Cortex of kidney (tissue), 1 donor: ENCODE measurements at places on chromosomes 1 and 21.

DNA sequence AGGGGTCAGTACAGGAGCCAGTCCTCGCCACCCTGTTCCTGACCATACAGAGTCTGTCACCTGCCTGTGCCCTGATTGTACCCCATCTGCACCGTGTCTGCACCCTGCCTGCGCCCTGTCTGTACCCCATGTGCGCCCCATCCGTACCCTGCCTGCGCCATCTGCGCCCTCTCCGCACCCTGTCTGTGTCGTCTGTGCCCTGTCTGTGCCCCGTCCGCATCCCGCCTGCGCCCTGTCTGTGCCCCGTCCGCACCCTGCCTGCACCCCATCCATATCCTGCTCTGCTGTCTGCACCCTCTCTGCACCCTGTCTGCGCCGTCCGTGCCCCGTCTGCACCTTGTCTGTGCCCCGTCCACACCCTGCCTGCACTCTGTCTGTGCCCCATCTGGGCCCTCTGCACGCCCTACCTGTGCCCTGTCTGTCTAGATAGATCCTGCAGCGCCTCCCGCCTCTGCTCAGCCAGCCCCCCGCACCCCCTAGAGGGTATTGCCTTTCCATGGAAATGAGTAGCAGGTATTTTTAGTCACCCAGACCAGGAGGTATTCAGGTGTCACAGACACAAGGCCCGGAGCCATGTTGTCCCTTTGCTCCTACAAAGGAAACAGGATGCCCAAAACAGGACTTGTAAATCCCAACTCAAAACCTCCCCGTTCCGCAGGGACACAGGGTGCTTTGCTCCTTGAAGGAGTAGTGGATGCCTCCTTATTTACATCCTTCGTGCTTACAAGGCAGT, 7.7 kb upstream of the NPHP4 start:
- no peak for DNase-seq

DNA sequence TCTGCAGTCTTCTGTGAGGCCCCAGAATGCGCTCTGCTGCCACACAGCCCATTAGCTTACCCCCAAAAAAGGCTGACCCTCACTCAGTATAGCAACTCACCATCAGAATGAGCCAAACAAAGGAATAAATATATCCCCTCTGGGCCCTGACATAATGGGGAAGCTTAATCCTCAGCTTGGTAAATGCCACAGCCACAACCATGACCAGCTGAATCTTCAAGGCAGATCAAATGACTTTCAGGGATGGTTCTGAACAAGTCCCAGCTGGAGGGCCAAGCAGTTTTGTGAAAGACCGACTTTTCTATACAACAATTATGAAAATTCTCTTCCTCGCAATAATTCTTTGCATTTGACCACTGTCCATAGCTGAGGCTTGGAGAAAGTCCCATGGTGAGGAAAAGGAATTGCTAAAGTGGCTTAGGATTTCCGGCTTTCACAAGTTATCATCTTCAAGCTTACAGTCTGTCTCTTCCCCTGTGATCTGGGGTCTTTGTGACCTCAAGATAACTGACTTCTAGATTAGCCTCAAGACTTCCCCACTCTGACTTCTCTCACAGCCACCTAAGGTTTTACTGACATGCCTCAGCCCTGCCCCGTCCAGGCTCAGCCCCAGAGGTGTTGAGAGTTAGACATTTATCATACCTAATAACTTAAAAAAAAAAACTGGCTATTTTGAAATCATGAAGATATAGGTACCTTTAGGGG, 47.8 kb upstream of the PBX1 start:
- DNase-seq = no peak

GRCh38 chr1:110205156-110205555, 5.0 kb upstream of the KCNC4 start:
- no peak for DNase-seq

DNA sequence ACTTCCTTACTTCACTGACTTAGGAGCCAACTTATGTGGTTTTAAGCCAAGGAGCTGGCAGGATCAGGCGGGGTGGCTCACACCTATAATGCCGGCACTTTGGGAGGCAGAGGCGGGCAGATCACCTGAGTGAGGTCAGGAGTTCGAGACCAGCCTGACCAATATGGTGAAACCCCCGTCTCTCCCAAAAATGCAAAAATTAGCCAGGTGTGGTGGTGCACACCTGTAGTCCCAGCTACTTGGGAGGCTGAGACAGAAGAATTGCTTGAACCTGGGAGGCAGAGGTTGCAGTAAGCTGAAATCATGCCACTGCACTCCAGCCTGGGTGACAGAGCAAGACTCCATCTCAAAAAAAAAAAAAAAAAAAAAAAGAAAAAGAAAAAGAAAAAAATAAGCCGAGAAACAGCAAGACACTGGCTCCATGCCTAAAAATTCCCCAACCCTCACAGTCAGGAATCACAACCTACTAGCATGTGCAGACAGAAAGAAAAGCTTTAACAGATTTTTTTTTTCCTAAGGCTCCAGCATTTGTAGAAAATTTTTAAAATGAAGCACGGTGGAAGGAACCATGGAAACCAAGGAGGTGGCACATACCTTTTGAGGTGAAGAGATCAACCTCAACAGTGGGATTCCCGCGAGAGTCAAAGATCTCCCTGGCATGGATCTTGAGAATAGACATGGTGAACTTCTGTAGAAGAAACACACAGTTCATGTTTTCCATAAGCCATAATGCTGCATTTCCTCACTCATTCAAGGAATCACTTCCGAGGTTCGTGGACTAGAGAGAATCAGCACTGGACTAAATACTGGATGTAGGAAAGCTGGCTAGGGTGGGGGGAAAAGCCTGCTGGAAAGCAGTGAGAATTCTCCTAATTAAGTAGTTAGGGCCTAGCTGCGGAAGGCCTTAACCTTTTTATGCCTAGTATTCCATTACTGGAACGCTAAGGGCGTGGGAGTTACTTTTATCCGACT, 4.0 kb downstream of the ENO1 start:
- DNase-seq = no peak

DNA sequence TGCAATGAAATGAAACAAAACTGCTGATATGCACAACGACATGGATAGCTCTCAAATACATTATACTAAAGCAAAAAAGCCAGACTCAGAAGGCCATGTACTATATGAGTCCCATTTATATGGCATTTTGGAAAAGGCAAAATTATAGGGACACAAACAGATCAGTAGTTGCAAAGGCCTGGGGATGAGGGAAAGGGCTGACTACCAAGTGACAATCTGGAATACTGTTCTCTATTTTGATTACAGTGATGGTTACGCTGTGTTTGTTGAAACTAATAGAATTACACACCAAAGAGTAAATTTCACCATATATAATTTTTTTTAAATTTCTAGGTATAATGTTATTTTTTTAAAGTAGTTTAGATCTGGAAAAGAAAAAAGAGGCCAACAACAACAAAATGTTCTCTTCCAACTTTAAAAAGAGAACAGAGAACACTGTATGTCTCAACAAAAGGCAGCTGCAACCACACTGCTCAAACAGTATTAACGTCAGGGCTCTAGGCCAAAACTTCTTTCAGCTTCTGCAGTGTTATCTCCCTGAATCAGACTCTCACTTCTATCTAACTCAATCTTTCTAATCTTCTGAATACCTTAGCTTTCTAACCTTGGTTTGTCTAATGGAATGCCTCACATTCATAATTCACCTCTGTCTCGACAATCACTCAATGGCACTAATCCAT, 75.8 kb downstream of the FOXJ3 start:
- no peak for DNase-seq

- DNase-seq = no peak
These were observed 199.7 kb downstream of the TBX15 start for GRCh38 chr1:118788463-118788862.

DNA sequence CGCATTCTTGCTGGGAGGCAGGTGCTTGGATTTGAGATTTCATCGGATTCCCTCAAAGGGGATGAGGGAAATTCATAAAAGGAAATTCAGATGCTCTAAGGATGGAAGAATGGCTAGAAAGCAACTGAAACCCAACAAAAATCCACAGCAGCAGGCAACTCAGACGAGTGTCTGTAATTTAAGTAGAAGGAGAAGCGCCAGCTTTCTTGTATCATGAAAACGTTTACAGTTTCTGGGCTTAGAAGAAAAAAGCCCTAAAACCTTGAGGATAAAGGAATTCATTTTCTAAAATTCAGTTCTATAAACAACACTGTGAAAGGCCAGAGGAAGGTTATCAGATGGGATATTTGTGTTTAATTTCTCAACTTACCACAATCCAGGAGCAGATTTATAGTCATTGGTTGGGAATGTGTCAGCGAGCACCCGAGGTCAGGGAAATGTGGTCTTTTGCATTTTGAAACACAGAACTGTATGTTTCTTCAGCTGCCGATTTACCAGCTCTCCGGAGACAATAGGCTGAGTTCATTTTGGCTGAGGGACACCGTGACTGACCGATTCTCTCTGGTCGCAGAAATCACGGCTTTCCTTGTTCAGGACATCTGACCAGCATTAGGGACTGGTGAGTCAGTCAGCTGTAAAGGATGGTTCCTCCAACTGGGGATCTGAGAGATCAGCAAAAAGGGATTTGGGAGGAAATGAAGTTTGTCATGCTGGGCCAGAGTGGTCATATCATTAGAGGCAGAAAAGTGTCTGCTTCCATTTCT, 111.6 kb upstream of the ERRFI1 start:
- DNase-seq = no peak

- no peak for DNase-seq
These were observed 459.2 kb upstream of the RUNX1 start for GRCh38 chr21:35508139-35508888.

DNA sequence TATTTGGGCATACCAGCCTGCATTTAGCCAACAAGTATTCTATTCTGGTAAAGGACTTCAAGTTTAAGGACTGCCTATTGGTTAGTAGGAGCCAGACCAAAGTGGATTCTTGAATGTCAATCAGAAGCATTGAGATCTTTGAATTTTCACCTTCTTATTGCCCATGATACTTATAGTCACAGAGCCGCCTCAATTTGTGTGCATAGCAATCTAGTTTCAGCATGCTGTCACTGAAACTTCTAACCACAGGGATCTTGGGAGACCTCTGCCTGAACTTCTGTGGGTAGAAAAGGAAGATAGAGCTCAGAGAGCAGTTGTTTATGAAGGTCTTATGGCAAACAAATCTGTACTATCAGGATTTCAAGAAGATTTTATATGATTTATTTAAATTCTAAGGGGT, 501.4 kb upstream of the USP24 start:
- no peak for DNase-seq

- DNase-seq = no peak
These were observed 49.3 kb downstream of the GNB1 start for GRCh38 chr1:1841575-1841995.

DNA sequence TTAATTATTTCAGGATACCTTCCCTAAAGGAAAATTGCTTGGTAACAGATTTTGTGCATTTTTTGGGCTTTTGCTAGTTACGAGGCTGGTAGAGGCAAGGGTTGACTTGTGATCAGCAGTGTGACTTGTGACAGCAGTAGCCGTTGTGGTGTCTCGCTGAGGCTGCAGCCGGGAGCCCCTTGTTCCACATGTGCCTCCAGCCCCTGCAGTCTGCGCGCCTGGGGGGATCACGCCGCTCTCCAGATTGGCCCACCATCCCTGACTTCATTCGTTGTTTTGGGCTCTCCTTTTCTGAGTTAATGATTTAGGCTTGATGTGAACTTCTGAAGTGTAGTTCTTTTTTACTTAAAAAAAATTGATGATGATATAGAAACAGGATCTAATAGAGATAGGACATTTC, 41.5 kb downstream of the TRAPPC10 start:
- DNase-seq = no peak

DNA sequence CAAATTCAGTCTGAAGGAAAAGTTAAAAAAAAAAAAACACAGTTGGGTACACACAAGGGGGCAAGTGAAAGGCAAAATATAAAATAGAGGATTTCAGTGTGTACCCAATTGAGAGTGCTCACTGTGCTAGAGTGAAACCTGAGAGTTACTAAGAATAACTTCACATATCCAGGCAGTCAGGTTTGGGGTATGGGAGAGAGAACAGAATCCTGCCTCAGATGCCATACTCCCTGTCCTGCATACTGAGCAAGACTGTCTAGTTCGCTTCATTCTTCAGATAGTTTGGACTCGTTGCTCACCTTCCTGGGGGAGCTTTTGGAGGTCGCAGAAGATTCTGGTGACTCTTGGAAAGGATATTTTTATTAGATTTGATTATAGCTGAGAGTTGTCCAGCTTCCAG, 20.4 kb downstream of the CEP85 start:
- no peak for DNase-seq

GRCh38 chr1:11567244-11568065, 86.8 kb downstream of the FBXO2 start:
- no peak for DNase-seq

- no peak for DNase-seq
These were observed 4.6 kb upstream of the VSIG8 start for GRCh38 chr1:159866905-159867663.

DNA sequence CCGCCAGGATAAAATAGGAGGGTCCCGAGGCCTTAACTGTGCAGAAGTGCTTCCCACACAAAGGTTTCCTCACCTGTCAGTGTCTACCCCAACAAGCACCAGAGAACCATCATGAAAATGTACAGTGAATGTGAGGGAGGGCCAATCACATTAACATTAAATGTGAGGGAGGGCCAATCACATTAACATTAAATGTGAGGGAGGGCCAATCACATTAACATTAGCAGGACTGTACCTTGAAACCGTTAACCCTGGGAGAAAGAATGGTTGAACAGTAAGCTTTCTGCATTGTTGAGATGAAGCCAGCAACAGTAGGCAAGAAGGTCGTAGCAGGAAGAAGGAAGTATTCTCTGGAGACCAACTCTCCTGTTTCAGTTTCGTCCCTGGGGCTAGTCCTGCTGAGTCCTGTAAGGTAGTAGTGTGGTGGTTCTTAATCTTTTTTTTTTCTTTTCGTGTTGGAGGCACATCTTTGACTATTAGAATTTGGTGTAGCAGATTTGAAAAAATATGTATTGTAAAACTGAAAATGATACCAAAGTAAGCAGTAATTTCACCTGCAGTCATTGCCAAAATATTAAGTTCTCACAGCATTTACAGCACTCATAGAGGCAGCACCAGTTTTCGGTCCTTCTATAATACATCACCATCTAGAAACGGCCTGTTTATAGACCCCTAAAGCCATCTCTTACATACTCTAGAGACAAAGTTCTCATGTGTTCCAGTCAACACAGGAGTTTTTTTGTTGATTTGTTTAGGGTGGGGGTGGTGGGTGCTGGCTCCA, 98.6 kb upstream of the PPP2R5A start:
- no peak for DNase-seq

DNA sequence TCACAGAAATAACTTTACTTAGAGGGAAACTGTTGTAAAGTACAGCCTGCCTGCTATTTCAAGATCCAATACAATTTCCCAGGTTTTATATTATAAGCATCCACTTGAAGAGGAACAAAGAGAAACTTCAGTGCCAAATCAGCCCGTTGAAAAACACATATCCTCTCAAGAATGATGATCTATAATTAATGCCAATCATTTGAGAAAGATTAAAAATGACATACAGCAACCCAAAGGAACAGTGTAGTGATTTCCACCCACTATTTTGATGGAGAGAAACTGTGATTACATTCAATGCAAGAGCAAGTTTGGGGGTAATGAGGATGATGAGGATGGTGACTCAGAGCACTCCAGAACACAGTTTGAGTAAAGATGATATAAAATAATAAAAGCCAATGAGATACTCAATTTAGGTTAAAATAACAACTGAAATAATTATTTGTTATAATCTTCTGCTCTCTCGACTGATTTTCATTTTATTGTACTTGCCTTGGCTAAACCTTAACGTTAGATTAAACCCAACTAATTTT, 715.5 kb downstream of the NCAM2 start:
- no peak for DNase-seq
